ENCODE measurements at places on chromosomes 4 and X. TPM values are rescaled to one million over a fixed set of nuclear protein-coding genes. Genes with fewer than 3 reads are reported as not detected.

CCNB3 gene
- total RNA-seq, result 2.3 TPM

DNA sequence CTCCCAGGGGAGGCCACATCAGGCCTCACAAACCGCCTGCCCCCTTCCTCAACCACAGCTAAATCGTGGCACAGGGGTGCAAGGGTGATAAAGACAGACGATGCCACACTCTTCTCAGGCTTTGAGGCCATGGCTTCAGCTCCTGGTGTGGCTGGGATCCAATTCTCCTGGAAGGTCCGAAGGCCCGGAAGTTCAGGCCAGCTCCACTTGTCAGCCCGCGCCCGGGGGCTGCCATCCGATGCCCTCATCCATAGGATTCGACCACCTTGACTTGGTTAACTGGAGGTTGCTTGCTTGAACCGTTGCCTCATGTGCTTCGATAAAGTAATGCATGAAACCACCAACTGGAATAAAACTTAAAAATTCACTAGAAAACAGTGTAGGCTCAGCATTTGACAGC lies 8.2 kb downstream of the TEX13C start:
- H3K36me3 ChIP-seq, result no peaks in the 10 kb centered on the region
- H3K27me3 ChIP-seq, result no peaks in the 10 kb centered on the region
- H3K4me3 ChIP-seq, result no peak overlapping the region
- DNase-seq, result no peak

- H3K27ac ChIP-seq, result no peak overlapping the region
- H3K27me3 ChIP-seq, result no peaks in the 10 kb centered on the region
- no peak overlapping the region for H3K4me3 ChIP-seq
Observed at GRCh38 chr4:137647375-137647774, 115.1 kb upstream of the PCDH18 start.

DNA sequence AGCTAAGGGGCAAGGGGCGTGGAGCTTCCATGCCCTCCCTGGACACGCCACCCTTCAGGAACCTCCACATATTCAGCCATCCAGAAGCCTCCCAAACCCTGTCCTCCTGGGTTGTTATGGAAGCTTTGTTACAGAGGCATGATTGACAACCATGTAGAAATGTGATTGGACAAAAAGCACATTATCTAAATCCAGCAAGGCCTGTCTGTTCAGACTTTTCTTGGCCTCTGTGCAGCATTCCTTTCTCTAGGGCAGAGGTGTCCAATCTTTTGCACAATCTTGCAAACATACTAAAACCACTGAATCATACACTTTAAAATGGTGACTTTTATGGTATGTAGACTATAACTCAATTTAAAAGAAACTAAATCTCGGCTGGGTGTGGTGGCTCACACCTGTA lies 12.7 kb downstream of the STEEP1 start:
- H3K4me3 ChIP-seq, result no peak overlapping the region
- DNase-seq, result no peak
- H3K27ac ChIP-seq, result no peak overlapping the region

Data from naive thymus-derived CD4-positive, alpha-beta T cell (primary cell).